Right cardiac atrium (tissue), 5 donors: ENCODE measurements at places on chromosomes 2 and 18.
A peak's percentile ranks its signal among the peaks of the same experiment; 100 is the strongest.

DNA sequence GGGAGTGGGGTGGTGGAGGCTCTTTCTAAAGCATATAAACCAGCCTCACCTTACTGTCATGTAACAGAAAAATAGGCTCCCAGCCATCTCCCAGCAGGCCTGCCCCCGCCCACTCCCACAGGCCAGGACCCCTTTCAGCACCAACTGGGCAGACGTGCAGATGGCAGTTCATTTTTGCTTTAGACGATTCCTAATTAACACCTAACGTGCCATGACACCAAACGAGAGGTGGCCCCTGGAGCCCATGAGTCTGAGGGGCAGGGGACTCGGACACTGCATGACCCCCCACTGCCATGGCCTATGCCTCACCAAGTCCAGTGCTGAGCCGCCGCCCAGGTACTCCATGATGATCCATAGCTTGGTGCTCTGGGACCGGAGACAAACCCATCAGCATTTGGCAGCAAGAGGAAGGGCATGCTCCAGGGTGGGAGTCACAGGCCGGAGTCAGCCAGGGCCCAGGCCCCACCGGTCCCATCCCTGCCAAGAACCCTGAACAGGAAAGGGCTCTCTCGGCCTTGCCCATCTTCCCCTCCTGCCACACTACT, 7.9 kb downstream of the STK25 start:
- DNase-seq, result no peak

- DNase-seq, result no peak
These were observed 176.4 kb downstream of the ANKRD44 start for GRCh38 chr2:197134206-197134605.

DNA sequence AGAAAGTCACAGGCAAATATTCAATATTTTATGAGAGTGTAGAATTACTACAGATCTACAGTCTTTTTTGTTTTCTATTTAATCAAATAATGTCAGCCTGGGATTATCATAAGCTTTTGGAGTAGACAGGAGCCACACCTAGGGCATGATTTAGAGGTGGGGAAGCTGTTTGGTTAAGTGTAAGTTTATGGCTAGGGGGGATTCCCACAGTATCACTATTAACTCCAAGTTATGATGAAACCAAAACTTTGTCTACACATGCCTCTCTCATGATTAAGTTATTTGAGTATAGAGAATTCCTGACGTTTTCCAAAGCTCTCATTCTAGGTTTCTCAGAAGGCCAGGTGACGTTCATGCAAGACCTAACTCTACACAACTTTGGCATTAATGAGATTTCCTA, 2.1 kb downstream of the SERPINB10 start:
- DNase-seq, result no peak

- DNase-seq, result peak; percentile 79
These were observed 5.1 kb upstream of the GAL3ST2 start for GRCh38 chr2:241771286-241772062.

DNA sequence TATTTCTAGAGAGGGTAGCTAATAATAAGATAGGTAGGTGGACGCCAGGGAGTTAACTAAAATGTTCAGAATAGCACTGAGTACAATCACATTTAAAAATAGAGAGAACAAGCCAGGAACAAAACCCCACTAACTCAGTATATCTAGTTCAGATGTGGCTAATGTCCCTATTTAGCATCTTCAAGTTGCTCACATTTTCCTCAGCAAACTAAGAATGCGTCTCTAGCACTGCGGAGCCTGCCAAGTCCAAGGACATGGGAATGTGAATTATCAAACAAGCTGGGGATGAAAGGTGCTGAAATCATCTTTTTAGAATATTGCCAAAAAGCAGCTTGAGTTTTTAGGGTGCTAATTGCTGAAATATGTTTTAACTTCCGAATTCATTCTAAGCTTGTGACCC, 398.5 kb upstream of the FIGN start:
- DNase-seq, result peak; percentile 53

- DNase-seq, result no peak
These were observed 47.9 kb upstream of the FAM171B start for GRCh38 chr2:186645999-186646398.

DNA sequence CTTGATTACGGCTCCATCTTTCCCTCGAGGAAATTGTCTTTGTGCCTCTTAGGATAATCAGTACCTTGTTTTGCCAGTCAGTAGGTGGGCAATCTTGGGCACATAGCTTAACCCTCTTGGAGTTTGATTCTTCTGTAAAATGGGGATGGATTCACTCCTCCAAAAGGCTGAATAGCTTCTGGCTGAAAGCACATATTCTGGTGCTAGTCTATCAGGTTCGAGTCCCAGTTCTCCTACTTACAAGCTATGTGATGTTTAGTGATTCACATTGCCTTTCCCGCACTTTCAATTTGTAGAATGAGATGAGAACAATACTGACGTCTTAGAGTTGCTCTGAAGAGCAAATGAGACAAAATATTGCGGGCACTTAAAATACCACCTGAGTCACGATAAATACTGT, 43.9 kb downstream of the ATIC start:
- no peak for DNase-seq

DNA sequence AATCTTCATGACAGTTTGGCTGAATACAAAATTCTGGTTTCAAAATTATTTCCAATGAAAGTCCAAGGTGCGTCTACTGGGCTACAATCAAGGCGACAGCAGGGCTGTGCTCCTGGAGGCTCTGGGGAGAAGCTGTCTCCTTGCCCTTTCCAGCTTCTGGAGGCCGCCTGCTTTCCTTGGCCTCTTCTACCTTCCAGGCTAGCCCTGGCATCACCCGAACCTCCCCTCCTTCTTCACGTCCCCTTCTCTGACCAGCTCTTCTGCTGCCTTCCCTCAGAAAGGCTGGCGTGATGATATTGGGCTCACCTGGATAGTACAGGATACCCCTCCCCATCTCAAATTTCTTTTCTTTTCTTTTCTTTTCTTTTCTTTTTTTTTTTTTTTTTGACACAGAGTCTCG, 115.5 kb downstream of the KCNF1 start:
- DNase-seq, result no peak

DNA sequence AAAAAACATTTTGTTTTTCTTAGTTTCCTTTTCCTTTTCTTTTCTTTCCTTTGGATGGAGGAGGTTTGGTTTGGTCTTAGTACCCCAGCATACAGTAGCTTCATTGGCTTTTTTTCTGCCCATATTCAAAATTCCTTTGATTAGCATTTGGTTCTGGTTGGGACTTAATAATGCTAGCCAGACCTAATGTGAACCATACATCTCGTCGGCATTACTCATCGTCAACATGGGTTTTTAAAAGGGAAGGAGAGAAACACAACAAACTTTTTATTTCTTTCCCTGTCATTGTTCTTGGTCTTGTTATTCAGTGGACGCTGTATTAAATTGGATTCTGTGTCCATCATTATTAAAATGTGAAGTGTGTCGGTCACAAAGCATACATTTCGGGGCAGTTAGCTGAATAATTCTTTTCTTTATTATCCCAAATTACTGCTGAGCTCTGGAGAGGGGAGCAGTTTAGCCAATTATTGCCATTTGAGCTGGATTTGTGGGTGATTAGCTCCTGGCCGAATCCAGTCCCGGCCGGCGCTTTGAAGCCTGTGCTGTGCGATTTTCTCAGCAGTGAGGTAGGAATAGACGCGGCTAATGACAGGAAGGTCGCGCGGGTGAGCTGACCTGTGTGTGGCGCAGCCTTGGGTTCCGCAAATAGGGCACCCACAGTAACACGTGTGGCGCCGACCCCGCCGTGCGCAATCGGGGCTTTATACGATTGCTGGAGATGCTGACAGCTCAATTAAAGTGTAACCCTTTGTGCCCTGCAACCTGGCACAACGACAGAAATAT, 303.3 kb downstream of the GBX2 start:
- no peak for DNase-seq

GRCh38 chr2:42116195-42117181, 52.7 kb upstream of the EML4 start:
- no peak for DNase-seq

- no peak for DNase-seq
These were observed 120.6 kb upstream of the BOD1L2 start for GRCh38 chr18:57026316-57026715.

- no peak for DNase-seq
These were observed 111.3 kb downstream of the ESCO1 start for GRCh38 chr18:21489119-21489750.

DNA sequence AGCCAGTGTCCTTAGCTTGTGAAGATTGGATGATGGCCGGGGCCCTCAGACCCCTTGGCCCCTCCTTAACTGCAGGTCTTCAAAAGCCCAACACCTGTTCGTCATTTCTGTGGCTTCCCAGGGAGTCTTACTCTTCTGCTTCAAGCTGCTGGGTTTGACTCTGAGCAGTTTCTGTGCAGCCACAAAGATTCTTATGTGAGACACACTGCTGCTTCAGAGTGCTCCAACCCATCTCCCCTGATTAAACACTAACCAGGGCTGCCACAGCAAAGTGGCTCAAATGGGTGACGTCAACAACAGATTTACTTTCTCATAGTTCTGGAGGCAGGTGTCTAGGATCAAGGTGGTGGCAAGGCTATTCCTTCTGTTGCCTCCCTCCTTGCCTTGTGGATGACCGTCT, 40.8 kb downstream of the TSN start:
- no peak for DNase-seq

GRCh38 chr18:62982600-62983251, 267.4 kb downstream of the PHLPP1 start:
- peak; percentile 41 for DNase-seq

- DNase-seq, result peak; percentile 76
These were observed 17.6 kb downstream of the CDC42EP3 start for GRCh38 chr2:37653805-37654378.

- no peak for DNase-seq
These were observed 122.1 kb downstream of the DTNB start for GRCh38 chr2:25551316-25551715.

DNA sequence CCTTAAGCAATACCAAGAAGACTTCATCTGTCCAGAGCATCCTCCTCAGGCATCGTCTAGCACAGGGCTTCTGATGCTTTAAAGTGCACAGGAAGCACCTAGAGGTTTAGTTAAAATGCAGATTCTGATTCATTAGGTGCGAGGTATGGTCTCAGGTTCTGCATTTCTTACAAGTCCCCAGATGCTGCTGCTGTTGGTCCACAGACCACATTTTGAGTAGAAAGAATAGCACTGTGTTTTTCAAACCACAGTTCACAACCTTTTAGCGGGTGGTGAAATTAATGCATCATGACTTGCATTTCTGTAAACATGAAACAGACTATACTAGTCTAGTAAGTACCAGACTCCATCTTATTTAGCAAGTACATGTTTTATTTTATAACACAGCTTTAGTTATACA, 134.6 kb downstream of the TMEFF2 start:
- DNase-seq, result no peak

- DNase-seq, result no peak
These were observed 15.4 kb upstream of the DYNC1I2 start for GRCh38 chr2:171671867-171672266.

DNA sequence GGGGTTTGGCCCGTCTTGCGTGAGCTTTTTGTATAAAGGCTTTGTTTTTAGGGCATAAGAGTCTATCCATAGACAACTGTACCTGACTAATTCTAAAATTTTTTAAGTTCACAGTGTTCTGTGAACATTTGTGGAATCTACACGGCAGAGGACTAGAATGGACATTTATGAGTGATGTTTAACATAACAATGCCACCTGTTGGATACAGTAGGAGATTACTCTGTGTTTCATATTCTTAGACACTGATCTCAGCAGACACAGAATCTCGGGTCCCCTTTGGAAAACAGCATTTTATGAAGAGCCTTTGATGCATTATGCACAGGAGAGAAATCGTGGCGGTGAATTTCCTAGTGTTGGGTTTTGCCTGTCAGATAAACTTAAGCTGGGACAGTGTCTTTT, 752.2 kb downstream of the DPP10 start:
- no peak for DNase-seq

DNA sequence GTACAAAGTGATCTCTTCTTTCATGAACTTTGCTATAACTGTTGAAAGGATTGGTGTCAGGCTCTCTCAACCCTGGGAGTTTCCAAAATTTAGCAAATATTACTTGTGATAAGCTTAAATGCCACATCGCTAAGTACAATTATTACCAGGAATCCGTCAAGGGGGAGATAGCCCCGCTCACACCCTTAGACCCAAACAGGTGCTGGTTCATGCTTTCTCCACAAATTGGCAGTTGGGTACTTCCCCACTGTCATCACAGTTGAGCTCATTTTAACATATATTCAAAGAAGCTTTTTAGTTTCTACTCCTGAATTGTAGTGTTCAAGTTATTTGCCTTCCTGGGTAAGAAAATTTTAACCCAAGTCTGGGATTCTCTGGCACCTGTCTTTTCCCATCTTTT, 29.8 kb upstream of the EPB41L5 start:
- DNase-seq, result no peak

GRCh38 chr2:136255127-136255526, 137.2 kb upstream of the CXCR4 start:
- no peak for DNase-seq

DNA sequence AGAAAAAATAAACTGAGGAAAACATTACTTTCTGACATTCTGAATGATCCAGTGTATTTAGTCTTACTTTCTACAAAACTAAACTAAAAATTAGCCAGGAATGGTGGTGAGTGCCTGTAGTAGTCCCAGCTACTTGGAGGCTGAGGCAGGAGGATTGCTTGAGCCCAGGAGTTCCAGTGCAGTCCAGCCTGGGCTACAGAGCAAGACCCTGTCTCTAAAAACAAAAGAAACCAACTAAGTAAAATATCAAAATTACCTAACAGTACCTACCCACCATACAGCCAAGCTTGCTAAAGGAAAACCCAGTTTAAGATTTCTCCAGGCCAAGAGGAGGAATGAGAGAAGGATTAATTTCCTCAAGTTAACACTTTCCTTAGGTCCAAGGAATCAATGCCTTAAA, 2.9 kb downstream of the HSPD1 start:
- no peak for DNase-seq

DNA sequence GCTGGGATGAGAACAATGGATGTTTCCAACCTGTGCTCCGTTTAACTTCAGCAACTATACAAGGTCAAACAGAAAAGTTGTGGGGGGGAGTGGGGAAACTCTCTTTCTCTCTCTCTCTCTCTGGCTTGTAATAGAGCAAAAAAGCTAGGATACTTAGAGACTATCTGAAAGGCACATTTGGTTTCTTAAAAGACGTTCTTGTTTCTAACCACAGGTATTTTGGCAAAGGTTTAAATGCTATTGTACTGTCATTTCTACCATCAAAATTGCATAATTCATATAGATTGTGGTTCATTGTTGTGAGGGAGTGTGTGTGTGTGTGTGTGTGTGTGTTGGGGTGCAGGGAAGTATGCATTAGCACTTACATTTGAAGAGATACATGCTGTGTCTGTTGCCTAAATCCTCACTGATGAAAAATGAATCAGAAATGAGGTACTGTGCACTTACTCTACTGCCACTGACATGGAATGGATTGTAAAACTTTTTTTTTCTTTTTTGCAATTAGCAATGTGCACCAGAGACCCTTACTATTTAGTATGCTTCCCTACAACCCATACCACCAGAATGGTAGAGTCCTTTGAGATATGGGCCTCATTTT, 841.0 kb upstream of the PIK3C3 start:
- no peak for DNase-seq

GRCh38 chr2:175540421-175540820, 358.9 kb upstream of the ATP5MC3 start:
- no peak for DNase-seq

GRCh38 chr2:219664944-219665343, 37.5 kb downstream of the SLC4A3 start:
- DNase-seq, result peak; percentile 92
